ENCODE measurements at places on chromosomes 4 and X.

GRCh38 chrX:135740681-135741149, 27.3 kb downstream of the CT45A1 start:
- DNase-seq, result no peak

DNA sequence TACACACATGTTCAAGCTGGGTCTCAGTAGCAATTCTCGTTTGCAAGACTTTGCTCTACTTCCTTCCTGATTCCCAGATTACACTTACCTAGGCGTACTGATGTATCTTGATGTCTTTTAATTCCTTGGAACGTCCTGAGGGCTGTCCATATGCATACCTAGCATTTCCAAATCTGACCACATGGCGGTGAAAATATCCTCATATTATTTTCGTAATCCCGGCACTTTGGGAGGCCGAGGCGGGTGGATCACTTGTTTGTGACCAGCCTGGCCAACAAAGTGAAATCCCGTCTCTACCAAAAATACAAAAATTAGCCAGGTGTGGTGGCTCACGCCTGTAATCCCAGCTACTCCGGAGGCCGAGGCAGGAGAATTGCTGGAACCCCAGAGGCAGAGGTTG, 1786.3 kb upstream of the TENM3 start:
- DNase-seq, result peak; percentile 3

GRCh38 chrX:31893525-31893924, 821.7 kb upstream of the FTHL17 start:
- no peak for DNase-seq

DNA sequence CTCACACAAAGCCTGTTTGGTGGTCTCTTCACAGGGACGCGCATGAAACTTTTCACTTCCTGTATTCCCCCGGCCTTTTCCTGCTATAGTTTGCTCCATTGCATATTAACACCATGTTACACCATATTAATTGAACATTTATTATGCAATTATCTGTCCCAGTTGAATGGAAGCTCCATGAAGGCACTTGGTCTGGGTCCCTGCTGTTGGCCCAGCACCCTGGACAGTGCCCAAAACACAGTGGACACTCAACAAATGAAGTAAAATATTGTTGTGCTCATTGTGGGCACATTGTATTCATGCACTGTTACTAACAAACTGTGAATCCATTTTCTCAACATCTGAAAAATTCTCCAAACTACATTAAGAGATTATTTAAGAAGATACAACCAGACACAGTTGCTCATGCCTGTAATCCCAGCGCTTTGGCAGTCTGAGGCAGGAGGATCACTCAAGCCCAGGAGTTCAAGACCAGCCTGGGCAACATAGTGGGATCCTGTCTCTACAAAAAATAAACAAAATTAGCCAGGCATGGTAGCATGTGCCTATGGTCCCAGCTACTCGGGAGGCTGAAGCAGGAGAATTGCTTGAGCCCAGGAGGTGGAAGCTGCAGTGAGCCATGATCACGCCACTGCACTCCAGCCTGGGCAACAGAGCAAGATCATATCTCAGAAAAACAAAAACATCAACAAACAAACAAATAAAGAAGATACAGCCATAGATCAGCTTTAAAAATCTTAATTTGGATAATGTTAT, 292.7 kb upstream of the TENM3 start:
- DNase-seq, result no peak

DNA sequence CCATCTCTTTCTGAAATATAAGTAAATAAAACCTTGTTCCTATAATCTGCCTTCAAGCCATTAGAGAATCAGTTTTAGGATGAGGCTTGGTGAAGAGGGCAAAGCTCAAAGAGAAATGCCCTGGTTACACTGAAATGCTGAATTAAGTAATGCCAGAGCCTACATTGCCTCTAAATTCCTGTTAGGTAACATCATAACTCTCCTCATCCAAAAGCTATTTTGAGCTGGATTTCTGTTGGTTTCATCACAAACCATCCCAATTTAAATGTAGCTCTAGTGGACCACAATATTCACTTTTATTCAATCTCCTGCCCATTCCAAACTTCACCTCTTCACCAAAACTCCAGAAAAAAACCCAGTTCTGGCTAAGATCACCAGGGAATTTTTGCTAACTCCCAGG, 1319.7 kb upstream of the TENM3 start:
- DNase-seq, result no peak
